Fibroblast of the aortic adventitia (primary cell): ENCODE measurements at places on chromosomes 6 and 20. TPM values are rescaled to one million over a fixed set of nuclear protein-coding genes. Genes with fewer than 3 reads are reported as not detected.

Gene CTNNBL1
- 23.1 and 25.4 TPM in 2 replicates for total RNA-seq

Gene B3GAT2
- not detected in 2 replicates for total RNA-seq

Gene DTD1
- total RNA-seq, result 66.1 and 69.8 TPM in 2 replicates

Gene NRSN1
- total RNA-seq, result not detected in 2 replicates

Gene PDE7B
- 11.8 and 23.9 TPM in 2 replicates for total RNA-seq
